Stimulated activated CD8-positive, alpha-beta memory T cell treated with anti-CD3 and anti-CD28 coated beads, Interleukin-7, amount 100 ng/mL, for 1 hour (primary cell): ENCODE measurements at places on chromosomes 3 and 15.

GRCh38 chr3:48518069-48518468, 14.1 kb upstream of the SHISA5 start:
- DNase-seq, result no peak

DNA sequence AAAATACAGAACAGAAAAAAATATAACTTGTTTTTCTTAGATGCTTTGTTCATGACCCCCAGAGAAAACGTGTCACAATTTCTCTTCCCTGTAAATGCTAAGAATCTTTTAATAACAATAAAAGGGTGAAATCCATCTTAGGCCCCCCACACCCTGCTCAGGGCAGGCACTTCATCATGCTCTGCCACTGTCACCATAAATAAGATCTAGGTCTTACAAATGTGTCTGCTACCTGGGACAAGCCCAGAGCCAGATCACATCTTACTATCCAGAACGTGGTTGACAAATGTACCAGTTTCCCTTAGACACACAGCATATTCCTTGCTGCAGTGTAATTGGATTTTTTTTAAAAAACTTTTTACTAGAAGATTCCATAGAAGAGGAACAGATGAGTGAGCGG, 795.4 kb downstream of the AGBL1 start:
- DNase-seq, result no peak

GRCh38 chr3:36214460-36214859, 165.8 kb upstream of the STAC start:
- DNase-seq, result no peak

DNA sequence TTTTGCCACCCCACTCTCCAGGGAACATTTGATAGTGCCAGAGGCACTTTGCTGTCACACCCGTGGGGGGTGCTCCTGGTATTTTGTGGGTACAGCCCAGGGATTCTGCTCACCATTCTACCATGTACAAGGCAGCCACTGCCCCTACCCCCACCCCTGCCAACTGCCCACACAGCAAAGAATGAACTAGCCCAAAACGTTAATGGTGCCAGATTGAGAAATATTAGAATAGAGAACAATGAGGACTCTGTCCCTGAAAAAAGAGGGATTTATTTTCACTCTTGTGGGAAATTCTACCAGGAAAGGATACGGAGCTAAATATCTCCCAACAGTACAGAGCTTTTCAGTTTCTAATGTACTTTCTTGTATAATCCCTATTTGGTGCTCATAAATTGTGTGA, 154.5 kb upstream of the SUCLG2 start:
- DNase-seq, result no peak

GRCh38 chr3:166897811-166898210, 482.3 kb downstream of the ZBBX start:
- DNase-seq, result no peak

DNA sequence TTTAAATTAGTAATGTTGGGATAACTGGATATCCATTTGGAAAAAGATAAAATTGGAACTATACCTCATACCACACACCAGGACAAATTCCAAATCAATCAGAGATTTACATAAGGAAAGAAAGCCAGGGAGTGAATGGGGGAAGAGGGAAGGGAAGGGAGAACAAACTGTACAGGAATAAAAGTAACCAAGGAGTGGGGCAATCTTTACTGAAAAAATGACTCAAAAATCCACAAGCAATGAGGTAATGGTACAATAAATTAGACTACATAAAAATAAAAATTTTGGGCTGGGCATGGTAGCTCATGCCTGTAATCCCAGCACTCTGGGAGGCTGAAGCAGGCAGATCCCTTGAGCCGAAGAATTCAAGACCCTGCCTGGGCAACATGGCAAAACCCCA, 82.6 kb downstream of the MLH1 start:
- DNase-seq, result no peak

GRCh38 chr3:158057666-158058065, 48.6 kb downstream of the SHOX2 start:
- no peak for DNase-seq

- DNase-seq, result no peak
These were observed 62.4 kb upstream of the POLG start for GRCh38 chr15:89396723-89397652.

- no peak for DNase-seq
These were observed 886.3 kb downstream of the ROBO1 start for GRCh38 chr3:78881501-78881900.

DNA sequence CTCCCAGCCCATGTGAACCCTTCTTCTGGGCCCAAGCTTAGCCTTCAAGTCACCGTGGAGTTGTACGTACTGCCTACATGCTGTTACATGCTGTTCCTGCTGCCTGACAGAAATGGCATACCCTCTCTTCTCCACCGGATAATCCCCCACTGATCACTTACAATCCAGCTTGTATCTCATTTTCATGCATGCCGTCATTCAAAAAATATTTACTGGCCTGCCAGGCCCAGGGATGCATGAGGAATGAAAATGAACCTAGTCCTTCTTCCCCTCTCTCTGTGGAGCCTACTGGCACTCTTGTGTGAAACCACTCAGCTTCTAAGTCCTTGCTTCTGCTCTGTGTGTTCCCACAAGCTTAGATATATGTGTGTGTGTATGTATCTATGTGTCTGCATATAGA, 60.6 kb downstream of the WNT5A start:
- DNase-seq, result no peak

GRCh38 chr15:64070965-64071851, 22.4 kb downstream of the CIAO2A start:
- DNase-seq, result no peak

GRCh38 chr3:37607604-37608003, 254.1 kb upstream of the CTDSPL start:
- no peak for DNase-seq

- DNase-seq, result no peak
These were observed 134.7 kb downstream of the ADAMTS17 start for GRCh38 chr15:100207053-100207452.

- DNase-seq, result no peak
These were observed 151.7 kb upstream of the KCNMB2 start for GRCh38 chr3:178384321-178385230.

DNA sequence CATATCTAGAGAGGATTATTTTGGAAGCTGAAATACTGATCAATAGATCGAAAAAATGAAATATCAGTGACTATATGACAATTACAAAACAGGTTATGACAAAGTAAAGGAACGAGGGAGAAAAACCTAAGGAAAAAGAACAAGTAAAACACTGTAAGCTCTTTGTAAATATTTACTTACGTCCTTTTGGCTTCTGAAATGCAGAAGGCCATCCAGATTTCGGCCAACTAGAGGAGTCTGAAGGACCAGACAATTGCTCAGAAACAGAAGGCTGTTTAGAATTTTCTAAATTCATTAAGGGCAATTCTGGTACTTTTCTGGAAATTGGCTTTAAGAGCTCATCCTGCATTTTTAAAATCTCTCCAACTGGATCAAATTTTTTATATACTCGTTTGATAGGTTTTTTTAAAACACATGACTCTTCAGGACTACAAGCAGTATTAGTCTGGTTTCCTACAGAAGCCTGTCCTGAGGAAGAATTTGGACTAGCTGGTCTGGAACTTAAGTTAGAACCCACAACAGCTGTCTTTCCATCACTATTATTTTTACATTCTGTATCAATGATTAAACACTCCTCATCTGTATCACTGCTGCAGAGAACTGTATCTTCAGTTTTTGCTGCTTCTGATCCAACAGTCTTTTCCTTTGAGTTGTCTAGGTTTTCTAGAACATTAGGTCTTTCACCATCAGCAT, 30.1 kb downstream of the ICE2 start:
- DNase-seq, result no peak

GRCh38 chr3:31184261-31185061, 290.0 kb upstream of the GADL1 start:
- no peak for DNase-seq

DNA sequence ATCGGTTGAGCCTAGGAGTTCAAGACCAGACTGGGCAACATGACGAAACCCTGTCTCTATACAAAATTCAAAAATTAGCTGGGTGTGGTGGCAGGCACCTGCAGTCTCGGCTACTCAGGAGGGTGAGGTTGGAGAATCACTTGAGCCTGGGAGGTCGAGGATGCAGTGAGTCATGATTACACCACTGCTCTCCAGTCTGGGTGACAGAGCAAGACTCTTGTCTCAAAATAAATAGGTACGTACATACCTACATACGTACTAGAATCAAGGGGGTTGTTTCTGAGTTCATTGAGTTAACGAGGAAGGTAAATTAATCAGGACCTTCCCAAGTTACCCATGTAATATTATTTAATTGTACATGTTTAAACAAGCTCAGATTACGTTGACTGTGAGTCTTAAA, 97.5 kb downstream of the CHL1 start:
- no peak for DNase-seq

GRCh38 chr3:180571831-180572598, 29.9 kb upstream of the TTC14 start:
- DNase-seq, result no peak

- DNase-seq, result no peak
These were observed 495 bp upstream of the MYEF2 start for GRCh38 chr15:48178648-48178931.

DNA sequence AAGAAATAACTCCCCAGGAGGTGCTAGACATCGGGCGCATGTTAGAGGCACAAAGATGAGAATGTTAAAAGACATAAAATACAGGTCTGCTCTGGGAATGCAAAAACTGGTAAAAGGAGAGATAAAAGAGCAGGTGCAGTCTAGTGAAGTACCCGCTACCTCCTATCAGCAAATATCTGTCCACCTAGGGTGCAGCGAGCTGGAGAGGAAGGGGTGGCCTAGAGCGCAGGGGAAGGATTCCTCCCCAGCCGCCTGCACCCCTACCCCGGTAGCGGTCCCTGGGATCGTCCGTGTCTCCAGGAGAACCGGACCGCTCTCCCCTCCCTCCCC, 237 bp upstream of the ZNF662 start:
- no peak for DNase-seq

GRCh38 chr3:71311661-71312046, 271.9 kb downstream of the FOXP1 start:
- DNase-seq, result no peak
